ENCODE measurements at places on chromosomes 1 and 21.

- no peak for DNase-seq
Observed at GRCh38 chr1:236681219-236681618, 5.1 kb upstream of the ACTN2 start.

DNA sequence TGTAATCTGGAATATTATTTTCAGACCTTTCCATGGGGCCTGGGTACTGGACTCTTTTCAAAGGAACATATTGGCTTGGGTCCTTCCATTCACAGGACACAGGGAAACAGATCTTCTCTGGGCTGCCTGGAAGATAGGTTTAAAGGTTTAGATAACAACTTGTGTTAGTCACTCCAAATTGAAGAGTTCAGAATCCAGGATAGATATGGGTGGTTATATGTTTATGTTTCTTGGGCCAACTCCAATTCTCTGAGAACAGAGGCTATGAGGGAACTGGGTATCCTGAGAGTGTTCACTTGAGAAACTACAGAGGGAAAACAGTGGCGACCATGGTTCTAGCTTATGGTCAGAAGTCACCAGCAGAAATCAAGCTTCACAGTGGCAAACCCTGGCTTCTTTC, 8.7 kb upstream of the PIGM start:
- DNase-seq, result no peak

DNA sequence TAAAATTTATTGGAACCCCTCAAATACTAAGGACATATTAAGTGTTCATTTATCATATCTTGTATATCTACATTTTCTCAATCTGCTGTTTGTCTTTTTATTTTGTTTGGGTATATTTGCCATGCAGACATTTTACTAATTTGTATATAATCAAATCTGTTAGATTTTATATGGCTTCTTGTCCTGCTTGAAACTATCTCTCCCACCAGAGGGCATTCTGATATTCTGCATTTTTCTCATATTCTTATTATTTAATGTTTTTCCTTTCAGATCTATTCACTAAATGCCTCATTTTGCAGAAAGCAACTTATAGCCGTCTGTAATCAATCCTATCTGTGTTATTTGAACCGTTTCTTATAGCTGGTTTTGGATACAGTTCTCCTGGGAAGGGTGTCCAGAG, 745.5 kb downstream of the LRRIQ3 start:
- no peak for DNase-seq

- DNase-seq, result no peak
Observed at GRCh38 chr1:1916851-1917251, 1.8 kb downstream of the CALML6 start.

GRCh38 chr1:19811206-19811851, 3.8 kb downstream of the RNF186 start:
- no peak for DNase-seq

DNA sequence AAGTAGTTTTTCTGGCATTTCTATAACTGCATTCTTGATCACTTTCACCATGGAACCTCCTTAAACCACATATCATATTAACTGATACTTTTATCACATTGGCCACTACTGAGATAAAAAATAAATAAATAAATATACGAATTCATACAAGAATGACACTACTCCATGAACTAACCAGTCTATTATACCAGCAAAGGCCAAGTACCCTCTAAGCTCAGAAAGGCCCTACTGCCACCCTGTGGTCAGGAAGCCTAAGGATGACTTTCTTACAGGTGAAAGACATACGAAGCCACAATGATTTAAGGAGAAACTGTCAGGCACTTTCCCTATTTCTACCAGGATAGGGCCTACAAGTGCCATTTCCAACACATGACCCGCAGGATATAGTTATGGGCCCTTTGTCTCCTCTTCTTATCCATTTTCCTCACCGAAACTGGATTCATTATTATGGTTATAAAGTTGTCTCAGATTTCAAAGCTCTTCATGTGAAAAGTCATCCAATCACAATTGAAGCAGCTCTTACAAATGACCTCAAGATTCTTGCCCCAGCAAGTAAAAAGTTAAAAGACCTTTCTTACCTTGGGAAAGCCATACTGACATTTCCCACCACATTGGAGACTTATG, 23.9 kb downstream of the DNAJC8 start:
- DNase-seq, result peak; percentile 23

DNA sequence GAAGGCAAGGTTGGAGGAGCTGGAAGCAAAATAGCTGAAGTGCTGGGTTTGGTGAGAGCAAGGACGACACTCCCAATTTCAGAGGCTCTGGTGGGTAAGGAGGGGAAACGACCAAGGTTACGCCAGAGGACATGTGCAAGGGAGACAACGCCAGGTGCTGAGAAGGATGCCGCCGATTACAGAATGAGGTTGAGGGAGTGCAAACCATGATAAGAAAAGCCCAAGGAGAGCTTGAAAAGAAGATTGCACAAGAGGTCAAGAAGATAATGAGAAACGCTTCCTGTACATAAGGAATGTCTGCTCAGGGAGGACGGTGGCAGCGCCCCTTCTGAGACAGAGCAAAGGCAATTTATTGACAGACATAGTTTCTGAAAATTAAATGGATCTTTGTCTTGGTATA, 382.0 kb upstream of the PROX1 start:
- DNase-seq, result no peak

GRCh38 chr1:5481889-5482288, 510.3 kb downstream of the NPHP4 start:
- DNase-seq, result no peak

DNA sequence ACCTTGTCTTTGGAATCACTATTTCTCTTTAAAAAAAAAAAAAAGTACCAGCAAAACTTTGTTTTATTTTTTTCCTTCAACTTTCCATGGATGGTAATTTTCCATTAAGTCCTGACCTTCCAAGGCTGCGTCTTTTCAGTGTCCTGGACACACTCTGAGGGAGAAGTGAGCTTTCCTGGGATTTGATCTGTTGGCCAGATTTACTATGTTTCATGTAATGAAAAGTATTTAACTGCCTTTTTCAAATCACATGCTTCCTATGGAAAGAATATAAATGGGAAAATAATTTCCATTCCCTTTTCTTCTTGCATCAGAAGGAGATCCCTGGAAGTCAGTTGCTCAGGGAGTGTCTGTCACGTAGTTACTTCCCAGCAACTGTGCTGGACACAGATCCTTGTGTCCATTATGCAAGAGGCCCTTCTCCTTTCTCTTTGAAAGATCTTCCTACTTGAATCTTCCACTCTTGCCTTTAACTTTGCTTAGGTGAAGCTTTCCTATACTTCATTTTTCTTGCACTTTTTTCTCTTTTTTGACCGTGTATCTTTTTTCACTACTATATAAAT, 59.3 kb downstream of the CENPF start:
- DNase-seq, result no peak

- DNase-seq, result no peak
Observed at GRCh38 chr21:17782051-17782450, 37.1 kb downstream of the C21orf91 start.

- DNase-seq, result no peak
Observed at GRCh38 chr1:165928075-165928731, 100.8 kb downstream of the UCK2 start.

DNA sequence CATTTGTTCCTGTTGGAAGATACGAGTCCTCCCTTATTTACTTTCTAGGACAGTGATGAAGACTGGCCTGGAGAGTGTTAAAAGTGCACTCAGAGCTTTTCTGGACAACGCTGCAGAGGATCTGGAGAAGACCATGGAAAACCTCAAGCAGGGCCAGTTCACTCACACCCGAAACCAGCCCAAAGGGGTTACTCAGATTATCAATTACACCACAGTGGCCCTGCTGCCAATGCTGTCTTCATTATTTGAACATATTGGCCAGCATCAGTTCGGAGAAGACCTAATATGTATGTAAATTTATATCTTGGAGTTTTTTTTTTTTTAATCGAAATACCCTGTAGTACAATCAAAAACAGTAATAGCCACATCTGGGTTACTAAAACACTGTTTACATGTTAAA, 190.5 kb downstream of the ZP4 start:
- DNase-seq, result no peak

DNA sequence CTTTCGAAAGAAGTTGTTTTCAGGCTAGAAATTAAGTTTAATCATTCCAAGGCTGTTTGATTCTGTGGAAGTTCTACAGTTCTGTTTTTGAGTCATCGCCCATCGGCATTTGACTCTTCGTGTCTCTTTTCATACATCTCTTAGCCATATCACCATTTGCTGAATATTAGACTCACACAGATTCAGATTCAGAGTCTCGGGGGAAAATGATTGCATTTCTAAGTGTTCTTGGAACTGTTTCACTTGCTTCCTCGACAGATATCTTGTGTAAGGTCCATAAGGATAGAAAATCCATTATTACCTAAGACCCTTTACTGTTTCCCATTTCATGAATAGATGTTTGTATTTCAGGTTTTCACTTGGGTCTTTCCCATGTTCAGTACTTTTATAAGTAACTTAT, 237.0 kb upstream of the SGIP1 start:
- DNase-seq, result no peak

DNA sequence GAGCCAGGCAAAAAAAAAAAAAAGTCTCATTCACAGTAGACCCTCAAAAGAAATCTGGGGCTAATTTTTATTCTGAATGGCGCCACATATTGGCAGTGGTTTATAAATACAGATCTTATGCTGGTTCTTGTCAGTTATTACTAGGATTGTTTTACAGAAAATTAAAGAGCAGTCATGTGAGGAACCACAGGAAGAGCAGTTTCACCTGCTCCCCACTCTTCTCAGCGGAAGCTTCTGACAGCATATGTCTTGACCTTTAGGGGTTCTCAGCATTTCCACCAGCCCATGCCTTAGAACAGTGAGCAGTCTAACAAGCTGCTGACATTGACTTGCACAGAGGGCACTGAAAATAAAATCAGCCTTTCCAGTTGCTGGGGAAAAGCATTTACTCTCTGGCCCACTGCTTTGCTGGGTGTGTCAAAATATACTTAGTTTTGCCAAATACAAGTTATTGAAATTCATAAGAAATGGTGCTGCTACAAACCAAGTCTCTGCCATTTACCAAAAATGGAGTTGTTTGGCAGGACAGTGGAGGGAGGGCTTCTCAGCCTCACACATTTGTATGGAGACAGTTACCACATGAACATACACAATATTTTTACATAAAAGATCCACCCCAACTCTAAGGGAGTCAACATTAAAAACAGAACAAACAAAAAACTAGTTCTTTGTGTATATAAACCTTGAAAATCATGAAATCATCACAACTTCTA, 144.2 kb downstream of the SYT2 start:
- no peak for DNase-seq

DNA sequence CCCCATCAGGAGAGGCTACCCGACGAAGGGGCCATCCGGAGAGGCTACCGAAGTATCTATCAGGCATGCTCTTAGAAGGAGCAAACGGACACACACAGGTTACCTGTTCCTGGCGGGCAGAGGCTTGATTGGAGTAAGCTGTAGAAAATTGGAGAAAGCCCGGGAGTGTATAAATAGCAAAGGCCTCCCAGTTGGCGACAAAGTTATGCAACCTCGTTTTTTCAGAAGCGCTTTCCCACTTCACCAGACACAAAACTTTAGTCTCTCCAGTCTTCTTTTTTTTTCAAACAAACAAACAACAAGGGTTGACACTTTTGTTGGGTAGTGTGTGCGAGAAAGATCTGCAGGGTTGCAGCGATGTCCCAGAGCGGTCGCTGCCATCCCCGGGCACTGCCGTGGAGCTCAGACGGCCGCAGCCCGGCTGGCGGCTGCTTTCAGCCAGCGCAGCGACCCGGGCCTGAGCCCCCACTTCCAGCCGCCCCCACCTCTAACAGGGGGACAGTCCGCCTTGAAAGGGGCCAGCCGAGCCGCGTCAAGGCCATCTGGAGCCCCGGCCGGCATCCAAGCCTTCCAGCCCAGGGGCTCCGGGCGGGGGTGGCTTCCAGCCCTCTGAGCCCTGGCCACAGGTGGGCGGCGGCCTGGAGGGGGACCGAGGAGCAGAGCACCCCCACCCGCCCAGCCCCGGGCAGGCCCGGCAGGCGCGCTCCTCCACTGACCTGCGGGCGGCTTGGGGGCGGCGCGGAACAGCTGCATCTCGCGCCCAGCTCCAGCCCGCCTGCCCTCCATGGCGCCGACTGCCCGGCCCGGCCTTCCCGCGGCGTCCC, 616 bp downstream of the MCOLN3 start:
- DNase-seq, result no peak

GRCh38 chr1:78322928-78323680, 167.7 kb upstream of the PTGFR start:
- DNase-seq, result no peak
